Stimulated activated CD4-positive, alpha-beta T cell treated with anti-CD3 and anti-CD28 coated beads, Interleukin-1b, Interleukin-23, amount 100 ng/mL, for 1 hour (primary cell): ENCODE measurements at places on chromosomes 3 and 15.

GRCh38 chr3:150227839-150228238 is 180.3 kb upstream of the TSC22D2 start:
- no peak for DNase-seq

GRCh38 chr15:63764804-63765311 is 68.9 kb downstream of the HERC1 start:
- no peak for DNase-seq

DNA sequence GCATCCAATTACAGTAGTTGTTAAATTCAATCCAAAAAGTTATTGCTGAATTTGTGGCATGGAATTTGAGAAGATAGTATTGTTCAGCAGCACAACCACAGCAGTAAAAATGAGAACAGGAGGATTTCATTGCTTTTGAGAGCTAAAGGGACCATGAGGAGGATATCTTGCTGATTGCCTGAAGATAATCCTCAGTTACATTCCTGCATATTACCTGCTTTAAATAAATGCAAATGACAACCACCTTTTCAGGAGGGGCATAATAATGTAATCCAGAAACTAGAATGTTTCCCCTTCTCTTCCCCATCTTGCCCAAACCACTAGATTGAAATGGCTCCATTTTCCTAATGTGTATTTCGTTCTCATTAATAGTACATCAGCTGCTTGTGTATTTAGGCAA is 35.2 kb upstream of the SLC2A2 start:
- DNase-seq, result no peak

- DNase-seq, result no peak
Observed at GRCh38 chr3:152419748-152420147, 151.0 kb downstream of the MBNL1 start.

DNA sequence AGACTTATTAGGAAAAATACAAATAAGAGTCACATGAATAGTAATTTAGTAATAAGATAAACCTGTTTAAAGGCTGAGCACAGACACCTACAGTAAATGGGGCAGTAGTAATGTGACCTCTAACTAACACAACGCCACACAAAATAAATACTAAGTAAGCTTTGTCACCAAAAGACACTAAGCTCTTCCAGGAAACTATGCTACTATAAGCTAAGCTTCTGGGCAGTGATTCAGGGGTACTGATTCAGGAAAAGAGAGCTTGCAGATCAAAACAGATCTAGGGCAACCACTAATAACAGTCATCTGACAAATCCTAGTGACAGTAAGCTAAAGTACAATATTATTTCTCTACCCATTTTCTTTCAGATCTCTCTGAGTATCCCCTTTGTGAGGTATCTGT is 68.8 kb downstream of the PLOD2 start:
- no peak for DNase-seq

DNA sequence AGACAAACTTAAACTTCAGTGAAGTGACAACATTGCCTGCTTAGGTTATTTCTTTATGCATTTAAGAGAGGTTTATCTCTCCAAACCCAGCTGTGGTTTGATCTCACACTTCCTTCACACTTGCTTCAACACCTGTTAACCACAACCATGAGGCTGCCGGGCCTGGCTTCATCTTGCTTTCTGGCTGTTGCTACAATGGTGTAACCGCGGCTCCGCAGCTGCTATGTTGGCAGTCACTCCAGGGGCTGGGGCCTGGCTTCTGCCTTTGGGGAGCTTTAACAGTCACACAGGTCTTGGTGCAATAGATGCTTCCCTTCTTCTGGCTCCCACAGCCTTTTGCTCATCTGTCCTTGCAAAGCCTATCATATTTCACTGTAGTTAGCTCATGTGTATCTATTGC is 72.9 kb upstream of the MNS1 start:
- DNase-seq, result no peak

DNA sequence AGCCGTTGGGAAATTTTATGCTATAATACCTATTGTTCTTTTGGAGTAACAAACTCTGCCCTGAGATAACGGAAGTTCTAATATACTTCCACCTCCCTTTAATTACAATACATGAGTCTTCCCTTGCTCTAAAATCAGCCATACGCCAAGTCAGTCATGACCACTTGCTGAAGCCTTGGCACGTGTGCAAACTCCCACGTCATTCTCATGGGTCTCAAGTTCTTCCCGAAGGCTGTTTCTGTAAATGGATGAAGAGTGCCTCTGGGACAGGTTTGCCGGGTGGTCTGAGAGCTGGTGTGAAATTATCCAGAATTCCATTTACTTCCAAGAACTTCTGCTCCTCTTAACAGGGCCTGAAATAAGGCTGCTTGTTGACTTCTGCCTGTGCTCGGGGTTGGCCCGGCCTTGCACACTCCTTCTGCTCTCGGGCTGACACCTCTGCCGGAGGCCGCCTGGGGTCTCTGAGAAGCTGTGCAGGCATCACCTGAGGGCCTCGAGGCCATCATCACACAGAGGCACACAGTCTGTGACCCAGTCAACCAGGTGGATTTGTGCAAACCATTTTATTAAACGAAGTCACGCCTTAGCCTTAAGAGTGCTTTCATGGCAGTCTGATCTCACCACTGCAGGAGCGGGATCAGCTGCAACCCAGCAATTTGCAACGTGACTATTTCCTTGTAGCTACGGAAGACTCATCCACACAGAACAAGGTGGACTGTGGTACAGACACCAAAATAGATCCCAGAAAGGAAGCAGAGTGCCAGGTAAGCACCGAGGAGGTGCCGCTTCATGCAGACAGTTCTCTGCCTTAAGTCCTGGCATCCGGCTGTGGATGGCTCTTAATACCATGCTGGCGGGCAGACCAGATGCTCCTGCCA is 120.1 kb downstream of the ADAMTS17 start:
- no peak for DNase-seq

- DNase-seq, result no peak
Observed at GRCh38 chr3:39783680-39784079, 25.7 kb upstream of the MYRIP start.

- DNase-seq, result no peak
Observed at GRCh38 chr15:101348643-101349042, 53.6 kb upstream of the SNRPA1 start.

- no peak for DNase-seq
Observed at GRCh38 chr3:116263842-116264545, 181.3 kb downstream of the LSAMP start.

GRCh38 chr3:196643201-196643749 is 3.8 kb downstream of the NRROS start:
- DNase-seq, result no peak

DNA sequence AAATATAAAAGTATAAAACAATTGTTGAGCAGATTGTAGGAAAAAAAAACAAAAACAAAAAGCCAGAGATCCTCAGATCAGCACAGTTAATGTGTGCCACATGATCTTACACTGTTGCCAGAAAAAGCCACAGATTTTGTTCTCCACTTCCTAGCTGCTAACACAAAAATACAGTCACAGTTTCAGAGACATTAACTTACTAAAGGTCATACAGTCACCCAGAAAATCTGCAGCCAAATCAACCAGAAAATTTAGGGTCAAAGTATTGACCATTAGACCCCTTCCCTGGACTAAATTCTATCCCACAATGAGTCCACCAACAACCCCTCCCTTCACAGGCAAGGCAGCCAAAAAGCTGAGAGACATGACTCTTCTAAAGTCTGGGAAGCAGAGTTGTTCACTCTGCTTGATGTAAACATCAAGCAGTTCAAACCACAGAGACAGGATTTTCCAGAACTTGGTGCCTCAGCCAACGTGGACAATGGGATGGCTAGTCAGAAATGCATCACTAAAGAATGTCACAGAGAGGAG is 59.1 kb downstream of the SST start:
- no peak for DNase-seq

GRCh38 chr15:63045879-63046278 is 3.3 kb downstream of the TPM1 start:
- no peak for DNase-seq

DNA sequence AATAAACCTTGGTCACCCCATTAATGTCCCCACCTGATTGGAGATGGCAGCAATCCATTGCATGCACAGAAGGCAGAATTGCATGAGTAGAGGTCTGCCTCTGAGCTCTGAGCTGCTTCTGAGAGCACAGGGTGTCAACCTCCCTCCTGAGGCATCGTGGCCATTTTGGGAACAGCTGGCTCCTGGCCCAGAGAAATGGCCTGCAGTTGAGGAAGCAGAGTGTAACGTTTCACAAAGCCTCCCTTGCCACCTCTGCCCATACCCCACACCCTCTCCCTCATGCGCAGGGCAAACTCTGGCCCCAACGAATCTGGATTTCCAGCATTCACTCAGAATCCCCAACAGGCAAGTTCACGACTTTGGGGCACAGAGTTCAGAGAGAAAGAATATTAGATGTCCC is 198.9 kb downstream of the ADAMTS9 start:
- DNase-seq, result no peak

GRCh38 chr3:193301433-193301832 is 60.4 kb downstream of the PLAAT1 start:
- no peak for DNase-seq

DNA sequence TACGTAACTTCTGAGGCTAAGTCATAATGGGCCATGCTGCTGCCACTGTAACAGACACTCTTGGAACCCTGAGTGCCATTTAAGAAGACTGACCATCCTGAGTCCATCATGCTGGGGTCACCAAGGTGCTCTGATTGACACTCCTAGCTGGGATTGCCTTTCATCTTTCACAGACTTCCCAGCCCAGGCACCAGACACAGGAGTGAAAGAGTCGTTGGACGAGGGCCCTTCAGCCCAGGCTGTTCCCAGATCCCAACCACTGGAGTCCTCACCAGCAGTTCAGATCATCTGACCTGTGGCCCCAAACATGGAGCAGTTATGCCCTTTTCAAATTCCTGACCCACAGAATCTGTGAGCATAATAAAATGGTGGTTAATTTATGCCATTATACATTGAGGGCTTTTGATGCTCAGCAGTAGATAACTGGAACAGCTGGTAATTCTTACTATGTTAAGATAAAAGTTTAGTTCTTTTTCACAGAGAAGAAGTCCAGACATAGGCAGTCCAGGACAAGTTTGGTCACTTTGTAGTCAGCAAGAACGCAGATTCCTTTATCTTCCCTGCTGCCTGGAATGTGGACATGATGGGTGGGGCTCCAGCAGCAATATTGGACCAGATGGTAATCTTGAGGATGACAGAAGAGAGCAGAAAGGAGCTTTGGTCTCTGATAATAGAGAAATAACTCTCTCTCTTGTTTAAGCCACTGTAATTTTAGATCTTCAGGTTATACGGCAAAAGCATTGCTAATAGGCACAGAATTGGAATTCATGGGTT is 7.3 kb upstream of the EHD4 start:
- DNase-seq, result no peak
